Hepatic stellate cell (primary cell): ENCODE measurements at places on chromosomes 4 and X.

GRCh38 chr4:48635980-48636379 lies 144.1 kb downstream of the FRYL start:
- no peak for DNase-seq

DNA sequence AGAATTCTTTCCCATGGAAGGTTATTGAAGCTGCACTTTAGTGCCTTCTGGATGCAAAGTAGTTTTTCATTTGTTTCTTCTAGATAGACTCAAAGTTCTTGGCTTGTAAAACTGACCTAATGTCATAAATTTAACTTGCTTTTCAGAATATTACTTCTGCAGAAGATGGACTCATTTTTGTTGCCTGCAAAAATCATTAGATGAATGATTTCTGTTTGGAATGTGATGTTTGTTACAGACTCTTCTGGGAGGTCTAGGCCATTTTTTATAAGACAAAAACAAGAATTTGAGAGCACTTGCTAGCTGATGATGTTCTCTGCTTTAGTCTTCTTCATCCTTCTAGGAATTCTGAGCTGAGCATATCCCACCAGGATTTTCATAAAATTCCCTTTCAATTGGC lies 308.6 kb upstream of the GIMD1 start:
- no peak for DNase-seq

- DNase-seq: no peak
Measured at GRCh38 chr4:25065932-25066590, 35.3 kb upstream of the LGI2 start.

DNA sequence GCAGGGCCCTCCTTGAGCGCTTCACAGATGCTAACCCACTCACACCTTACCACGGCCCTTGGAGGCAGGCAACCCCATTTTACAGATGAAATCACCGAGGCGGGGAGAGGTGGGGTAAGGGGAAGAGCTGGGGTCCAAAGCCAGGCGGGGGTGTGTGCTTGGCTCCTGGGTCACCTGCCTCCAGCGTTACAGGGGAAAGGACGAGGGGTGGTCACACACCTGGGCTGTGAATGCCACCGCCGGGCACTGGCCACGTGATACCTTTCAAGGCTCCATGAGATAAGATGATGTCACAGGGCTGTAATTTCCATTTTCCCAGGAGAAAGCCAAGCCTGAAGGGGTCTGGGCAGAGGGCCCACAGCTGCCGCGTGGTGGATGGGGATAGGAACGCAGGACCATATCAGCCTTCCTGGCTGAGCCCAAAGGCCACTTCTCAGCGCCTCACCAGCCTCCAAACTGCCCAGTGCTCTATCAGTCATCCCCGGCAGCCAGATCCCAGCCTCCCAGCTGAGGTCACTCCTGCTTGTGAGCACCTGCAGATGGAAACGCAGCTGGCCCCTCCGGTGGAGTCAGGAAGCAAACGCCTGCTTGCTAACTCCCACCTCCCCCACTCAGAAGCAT lies 62.4 kb upstream of the CRMP1 start:
- DNase-seq: no peak

DNA sequence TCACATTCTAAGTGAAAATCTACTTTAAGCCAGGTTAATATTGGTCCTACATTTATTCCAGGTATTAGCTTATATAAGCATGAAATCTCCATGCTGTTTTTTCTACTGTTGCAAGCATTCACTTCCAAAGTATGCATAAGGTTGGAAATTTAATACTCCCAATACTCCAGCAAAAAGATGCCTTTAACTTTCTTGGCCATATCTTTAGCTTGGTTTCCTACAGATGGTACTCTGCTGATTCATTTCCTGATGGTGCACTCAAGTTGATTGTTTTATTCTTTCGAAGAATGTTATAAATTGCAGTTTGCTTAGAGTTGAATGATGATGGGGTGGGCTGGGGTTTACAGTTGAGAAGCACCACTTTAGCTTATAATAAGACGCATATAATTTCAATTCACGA lies 330.2 kb downstream of the PTTG2 start:
- no peak for DNase-seq

DNA sequence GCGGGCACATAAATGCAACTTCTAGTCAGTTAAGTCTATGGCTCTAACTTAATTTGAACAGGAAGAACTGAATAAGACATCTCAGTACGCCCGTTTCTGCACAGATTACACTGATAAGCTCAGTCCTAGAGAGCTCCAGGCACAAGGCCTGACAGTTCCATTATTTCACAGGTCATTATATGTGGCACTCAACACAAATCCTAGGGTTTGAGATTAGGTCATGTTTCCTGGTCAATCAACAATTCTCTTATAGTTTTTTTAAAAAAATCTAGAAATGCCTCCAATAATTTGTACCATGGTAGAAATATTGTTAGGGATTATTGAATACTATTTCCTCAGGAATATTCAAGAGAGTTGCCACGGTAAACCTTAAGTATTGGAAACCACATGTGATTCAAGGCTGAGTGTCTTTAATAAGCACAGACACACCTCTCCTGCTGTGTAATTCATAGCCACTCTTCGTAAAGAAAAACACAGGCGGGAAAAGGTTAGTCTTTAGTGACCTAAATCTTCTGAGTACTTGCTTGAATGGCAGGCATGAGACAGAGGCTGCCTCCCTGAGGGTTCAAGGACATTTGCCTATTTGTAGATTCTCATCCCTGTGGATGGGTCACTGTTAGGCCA lies 342.9 kb upstream of the ADGRL3 start:
- DNase-seq: no peak

GRCh38 chr4:184384810-184385557 lies 89.4 kb downstream of the IRF2 start:
- no peak for DNase-seq

- no peak for DNase-seq
Measured at GRCh38 chr4:94504545-94504944, 52.8 kb downstream of the PDLIM5 start.

GRCh38 chr4:95674521-95674981 lies 125.8 kb upstream of the UNC5C start:
- DNase-seq: no peak

DNA sequence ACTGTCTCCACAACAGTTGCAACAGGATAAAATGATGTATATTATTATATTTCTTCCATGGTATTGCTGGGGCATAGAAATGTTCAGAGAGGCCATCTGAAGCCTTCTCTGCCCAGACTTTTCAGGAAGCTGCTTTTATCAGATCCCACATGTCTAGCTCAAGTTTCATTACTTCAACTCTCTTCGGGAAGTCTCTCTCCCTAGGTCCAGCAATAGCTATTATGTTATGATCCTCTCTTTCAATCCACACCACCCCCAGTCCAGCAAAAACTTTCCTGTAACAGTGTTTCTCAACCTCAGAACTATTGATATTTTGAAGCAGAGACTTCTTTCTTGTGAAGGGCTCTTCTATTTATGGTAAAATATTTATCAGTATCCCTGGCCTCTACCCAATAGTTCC lies 44.9 kb downstream of the CXCL1 start:
- DNase-seq: no peak

GRCh38 chr4:185597532-185598188 lies 62.4 kb upstream of the PDLIM3 start:
- peak; percentile 56 for DNase-seq

DNA sequence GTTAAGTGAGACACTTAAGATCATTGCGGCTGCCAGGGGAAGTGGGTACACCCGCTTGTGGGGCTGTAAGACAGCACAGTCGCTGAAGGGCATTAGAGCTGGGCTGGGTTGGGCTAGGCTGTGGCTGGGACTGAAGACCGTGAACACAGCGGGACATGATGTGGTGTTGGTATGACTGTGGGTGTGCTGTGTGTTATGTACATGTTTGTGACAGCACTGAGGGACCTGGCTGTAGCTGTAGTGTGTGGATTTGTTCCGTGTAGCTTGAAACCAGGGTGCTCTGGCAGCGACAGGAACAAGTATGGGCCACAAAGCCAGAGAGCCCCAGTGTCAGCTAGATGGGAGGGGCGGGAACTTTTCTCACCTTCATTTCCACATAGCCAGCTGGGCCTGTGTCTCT lies 82.1 kb downstream of the NHSL2 start:
- no peak for DNase-seq

GRCh38 chr4:174215961-174216680 lies 67.3 kb downstream of the FBXO8 start:
- no peak for DNase-seq
